ENCODE measurements at places on chromosomes 12 and 14. TPM values are rescaled to one million over a fixed set of nuclear protein-coding genes. Genes with fewer than 3 reads are reported as not detected.

DNA sequence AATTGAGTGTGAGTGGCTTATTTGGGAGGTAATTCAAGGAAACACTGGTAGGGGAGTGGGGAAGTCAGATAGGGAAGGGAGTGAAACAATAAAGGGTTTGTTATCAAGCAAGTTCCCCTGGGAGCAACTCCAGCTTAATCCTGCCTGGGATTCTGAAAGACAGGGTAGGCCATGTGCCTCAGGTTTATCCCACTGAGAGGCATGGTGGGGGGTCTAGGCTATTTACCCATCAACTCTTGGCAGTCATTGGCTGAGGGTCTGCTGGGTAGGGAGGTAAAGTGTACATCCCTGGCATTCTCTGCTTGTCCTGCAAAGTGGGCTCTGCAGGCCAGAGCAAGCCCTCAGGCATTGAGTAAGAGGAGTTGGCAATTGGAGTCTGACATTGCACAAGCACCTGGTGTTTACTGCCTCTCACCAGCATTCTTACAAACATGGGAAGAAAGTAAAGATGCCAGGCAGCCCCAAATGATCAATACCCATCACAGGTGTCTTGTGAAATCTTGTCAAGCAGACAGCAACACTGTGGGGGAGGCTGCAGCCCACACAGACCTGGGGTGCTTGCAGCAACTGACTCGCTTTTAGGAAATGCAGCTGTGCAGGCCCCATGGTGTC, 169.3 kb downstream of the KTN1 start:
- DNase-seq = no peak

Gene TEX52
- total RNA-seq = not detected

Gene POC1B
- total RNA-seq = 11.1 TPM

- peak; percentile 99 for DNase-seq
Measured at GRCh38 chr14:23095196-23096108, at the start of gene C14orf119. Gene C14orf119 (plus strand): TSS chr14:23095505. CDS start chr14:23097659, 2,154 bp downstream.

GRCh38 chr12:83015390-83016217, 328.9 kb downstream of the TMTC2 start:
- no peak for DNase-seq

Measured in Daoy (cell line).